ENCODE measurements at places on chromosomes 6 and 20. TPM values are rescaled to one million over a fixed set of nuclear protein-coding genes. Genes with fewer than 3 reads are reported as not detected.

DNA sequence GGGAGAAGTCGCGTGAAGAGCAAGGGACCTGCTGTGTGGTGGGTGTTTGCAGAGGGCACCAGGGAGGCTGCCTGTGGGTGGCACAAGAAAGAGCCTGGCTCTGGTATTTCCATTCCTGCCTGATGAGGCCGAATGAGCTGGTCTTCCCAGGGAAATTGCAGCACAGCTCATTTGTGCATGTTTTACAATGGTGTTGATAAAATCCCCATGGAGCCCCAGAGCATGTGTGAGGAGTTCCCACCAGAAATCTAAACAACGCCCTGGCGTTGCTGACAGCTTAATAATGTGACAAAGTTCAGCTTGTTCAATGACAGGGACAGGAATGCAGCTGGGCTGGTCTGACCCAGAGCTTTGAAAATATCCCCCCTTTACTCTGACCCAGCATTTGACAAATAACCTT is 135.5 kb downstream of the CLIC5 start:
- no peak for DNase-seq

DNA sequence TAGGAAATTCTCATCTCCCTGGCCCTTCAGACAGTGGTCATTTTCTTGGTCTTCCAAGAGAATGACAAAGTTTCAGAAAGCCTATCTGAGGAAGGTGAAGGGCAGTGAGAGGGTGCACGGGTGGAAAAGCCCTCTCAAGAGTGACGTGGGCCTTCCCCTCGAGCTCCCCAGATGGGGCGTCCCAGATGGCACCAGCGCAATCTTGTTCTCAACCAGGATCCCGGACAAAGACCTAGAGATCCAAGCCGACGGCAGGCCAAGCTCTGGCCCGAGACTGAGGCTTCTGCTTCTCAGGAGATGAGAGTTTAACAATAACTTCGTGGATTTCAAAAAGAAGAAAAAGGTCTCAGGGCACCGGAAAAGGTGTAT is 797 bp upstream of the ZNF133 start:
- no peak for DNase-seq

Gene DACT2
- total RNA-seq = not detected

DNA sequence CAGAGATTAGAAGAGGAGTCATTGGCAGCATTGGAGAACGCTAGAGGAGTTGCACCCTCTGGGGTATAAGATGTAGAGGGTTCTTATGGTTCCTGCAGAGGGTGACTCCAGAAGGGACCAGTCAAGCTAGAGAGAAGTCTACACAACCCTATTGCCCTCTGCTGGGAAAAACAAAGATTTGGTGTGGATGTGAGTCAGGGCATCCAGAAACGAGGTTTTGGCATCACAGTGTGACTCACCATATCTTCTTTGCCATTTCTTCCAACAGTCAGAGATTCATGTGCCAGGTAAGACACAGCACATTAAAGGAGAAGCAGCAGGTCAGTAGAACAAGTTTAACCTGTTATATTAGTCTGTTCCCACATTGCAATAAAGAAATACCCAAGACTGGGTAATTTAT is 598.8 kb downstream of the MAFB start:
- DNase-seq = no peak

- DNase-seq = peak; percentile 16
Measured at GRCh38 chr6:3026791-3027626, 27.3 kb downstream of the NQO2 start.

DNA sequence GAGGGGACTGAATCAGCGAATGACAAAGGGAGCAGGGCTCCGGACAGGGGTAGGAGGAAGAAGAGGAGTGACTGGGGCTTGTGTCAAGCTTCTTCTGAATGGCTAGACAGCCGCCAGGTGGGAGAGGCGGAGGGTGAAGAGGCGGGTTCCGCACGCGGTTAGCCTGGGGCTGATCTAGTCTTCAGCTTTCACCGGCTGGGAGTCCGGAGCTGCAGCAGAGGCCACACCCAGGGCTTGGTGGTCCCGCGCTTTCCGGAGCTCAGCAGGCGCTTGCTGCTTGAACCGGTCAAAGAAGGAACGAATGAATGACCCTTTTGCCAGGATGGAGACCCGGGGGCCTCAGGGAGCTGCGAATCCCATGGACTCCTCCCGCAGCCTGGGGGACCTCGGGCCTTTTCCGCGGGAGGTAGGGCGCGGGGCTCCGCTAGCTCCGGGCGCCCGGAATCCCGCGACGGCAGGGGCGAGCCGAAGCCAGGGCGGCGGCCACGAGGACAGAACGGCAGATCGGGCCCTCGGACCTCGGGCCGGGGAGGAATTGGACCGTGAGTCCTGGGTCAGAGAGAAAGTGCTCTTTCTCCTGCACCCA is at the start of gene C6orf141:
Gene C6orf141, plus strand, starts transcription at position 177 of the 586 bp plus-strand sequence. Its CDS starts 125 bp downstream, at position 302.
- DNase-seq = no peak

DNA sequence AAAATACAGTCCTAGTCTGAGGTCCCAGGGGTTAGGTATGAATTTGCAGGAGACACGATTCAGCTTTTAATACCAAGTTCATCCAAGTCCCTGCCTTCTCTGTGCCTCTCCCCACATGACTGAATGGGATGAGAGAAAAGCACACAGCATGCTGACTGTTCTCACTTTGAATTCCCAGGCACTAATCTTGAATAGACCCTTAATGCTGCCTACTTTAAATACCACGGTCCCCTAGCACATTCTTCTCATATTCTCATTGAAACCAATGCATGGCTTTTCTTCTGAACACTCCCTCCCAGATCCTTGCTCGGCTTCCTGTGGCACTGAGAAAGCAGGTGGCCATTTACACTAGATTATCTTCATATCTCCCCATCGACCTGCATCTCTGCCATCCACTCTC is 30.1 kb upstream of the SCAF8 start:
- no peak for DNase-seq

- no peak for DNase-seq
Measured at GRCh38 chr6:133499662-133500061, 258.5 kb downstream of the EYA4 start.

Gene PBOV1
- total RNA-seq = not detected

DNA sequence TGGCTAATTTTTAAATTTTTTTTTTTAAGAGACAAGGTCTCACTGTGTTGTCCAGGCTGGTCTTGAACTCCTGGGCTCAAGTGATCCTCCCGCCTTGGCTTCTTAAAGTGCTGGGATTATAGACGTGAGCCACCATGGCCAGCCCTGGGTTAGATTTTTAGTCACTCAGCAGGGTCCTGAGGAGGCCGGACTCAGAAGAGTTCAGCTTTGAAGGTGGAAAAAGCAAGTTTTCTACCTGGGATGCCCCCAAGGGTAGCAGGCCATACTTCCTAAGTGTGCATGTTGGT is 44.2 kb downstream of the FGD2 start:
- no peak for DNase-seq

- no peak for DNase-seq
Measured at GRCh38 chr20:21105429-21106170, 558 bp downstream of the LINC00237 start.

DNA sequence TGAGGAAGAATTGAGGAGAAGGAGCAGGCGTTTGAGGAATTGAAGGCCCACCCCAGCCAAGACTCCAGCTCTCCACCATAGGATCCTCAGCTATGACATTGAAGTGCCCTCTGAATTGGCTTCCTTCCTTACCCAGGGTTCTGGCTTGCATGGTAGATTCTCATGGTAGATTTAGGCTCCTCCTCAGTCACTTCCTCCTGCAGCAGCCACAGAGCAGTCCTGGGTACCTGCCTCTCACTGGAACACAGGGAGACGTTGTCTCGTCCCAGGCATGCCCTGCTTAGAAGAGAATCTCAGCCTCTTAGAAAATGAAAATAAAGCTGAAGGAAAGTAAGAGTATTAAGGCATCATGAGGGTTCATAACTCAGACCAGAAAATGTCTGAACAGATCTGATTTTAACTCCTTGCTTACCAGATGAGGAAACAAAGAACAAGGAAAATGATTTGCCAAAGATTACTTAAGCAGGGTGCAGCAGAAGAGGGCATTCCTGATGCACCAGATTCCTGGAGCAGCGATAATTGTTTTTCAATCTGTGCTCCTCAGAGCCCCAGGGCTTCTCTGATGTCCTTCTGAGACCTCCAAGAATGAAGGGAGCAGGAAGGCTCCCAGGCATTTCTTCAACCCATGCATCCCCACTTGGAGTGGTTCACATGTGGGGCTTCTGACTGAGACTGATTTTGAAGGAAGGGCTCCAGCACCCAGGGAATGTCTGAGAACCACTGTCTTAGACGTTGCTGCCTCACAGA is 219.8 kb downstream of the HIVEP2 start:
- DNase-seq = no peak

DNA sequence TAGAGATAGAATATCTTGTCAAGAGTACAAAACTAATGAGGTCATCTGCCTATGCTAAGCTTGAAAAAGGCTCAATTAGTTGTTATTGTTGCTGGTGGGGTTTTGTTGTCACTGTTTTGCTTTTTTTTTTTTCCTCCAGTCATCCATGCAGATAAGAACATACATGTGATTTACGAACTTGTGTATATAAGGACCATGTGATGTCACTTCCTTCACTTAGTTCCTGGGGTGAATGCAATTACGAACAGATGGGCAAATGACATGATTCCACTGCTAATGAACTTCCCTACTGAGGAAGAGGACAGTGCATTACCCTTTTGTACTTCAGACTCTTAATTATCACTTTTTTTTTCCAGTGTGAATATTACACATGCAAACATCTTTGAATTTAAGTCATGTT is 1175.3 kb upstream of the GJE1 start:
- no peak for DNase-seq

Gene OR5V1
- not detected for total RNA-seq

Gene C6orf141
- total RNA-seq = not detected

GRCh38 chr20:36885356-36885755 is 9.4 kb downstream of the TLDC2 start:
- no peak for DNase-seq

- DNase-seq = peak; percentile 20
Measured at GRCh38 chr6:107061125-107062020, 33.4 kb downstream of the MTRES1 start.

Gene CDH4
- total RNA-seq = 0.06 TPM

Gene ARMC12
- total RNA-seq = 1.3 TPM

GRCh38 chr6:71900642-71901041 is 14.3 kb downstream of the RIMS1 start:
- DNase-seq = no peak

DNA sequence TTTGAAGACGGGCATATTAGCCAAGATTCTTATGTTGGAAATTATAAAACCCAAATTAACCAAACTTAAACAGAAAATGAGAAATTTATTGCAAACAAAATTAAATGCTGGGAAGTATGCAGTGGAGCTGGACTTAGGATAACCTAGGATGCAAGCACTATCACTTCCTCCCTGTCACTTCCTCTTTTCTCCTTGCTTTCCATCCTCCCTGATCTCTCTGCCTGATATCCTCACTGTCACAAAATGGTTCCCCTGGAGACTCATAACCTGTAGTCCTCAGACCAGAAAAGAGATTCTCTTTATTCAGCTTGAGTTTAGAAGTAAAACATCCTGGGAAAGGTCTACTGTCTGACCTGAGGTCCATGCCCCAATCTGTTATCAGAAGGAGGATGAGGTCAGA is 7.4 kb upstream of the KLHL32 start:
- no peak for DNase-seq

DNA sequence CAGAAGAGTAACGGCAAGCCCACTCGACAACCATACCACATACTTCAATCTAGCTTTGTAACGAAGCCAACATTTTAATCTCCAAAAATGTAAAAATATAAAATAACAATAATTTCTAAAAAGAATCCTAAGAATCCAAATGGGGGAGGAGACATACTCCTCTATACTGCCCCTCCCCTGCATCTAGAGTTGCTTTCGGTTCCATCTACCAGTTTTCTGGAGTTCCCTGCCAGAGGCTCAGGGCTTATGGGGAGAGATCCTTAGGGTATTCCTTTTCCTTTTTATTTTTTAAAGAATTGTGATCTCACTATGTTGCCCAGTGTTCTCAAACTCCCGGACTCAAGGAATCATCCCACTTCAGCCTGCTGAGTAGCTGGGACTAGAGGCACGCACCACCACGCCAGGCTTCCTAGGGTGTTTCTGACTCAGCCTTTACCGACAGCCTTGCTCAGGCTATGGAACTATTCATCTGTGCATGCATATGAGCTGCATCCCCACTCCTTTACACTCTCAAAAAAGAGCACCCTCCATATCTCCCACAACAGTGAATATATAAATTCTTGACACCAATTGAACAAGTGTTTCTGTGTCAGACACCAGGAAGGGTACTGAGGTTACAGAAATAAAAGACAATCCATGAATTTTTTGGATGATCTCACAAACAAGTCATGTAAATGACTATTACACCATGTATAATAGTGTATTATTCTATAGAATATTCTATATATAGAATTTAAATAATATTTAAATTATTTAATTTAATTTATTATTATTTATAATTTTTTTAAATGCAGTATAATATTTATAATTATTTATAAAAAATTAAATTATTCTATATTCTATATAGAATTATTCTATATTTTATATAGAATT is 40.7 kb upstream of the UBR2 start:
- no peak for DNase-seq
